ENCODE measurements at places on chromosomes 12 and 14.

GRCh38 chr12:253116-253831, 9.4 kb downstream of the SLC6A13 start:
- DNase-seq = no peak

GRCh38 chr14:100106250-100107112, 41.3 kb downstream of the EVL start:
- no peak for DNase-seq

DNA sequence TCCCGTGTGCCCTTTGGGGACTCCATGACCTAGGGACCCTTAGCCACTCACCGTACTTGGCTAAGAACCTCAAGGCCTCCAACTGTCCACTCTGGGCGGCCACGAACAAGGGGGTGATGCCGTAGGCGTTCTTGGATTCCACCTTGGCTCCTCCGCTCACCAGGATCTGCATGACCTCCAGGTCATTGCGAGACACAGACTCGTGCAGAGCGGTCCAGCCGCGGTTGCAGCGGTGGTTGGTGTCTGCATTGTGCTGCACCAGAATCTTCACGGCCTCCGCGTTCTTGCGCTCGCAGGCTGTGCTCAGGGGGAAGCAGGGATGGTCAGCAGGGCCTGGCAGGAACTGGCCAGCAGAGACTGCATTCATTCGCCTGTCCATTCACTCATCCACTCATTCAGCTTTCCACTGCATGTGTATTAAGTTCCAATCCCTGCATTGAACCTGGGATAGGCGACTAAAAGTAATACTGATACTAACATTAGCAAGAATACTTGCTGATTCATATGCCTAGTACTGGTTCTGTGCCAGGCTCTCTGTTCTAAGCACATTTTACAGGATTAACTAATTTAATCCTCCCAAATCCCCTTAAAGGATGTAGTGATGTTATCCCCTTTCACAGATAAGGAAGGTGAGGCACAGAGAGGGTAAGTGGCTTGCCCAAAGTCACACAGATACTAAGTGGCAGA, 23.9 kb downstream of the FAM181A start:
- no peak for DNase-seq

GRCh38 chr12:129570796-129571400, 332.9 kb downstream of the TMEM132D start:
- DNase-seq = no peak

DNA sequence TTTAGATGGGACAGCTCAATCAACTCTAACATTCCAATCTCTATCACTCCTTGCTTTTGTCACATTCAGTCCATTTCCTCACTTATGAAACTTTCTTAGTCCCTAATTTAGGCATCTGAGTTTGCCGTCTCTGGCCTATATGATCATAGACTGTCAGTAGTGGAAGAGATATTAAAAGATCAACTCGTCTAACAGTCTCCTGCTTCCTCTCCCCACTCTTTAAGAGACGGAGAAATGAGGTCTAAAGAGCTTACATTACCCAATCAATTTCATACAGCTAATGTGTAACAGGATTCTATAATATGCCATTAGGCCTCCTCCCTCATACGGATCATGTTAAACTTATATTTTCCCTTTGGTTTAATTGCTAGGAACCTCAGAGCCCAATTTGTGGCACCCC, 6.5 kb upstream of the ATP23 start:
- DNase-seq = no peak

All from stimulated activated CD4-positive, alpha-beta T cell treated with anti-CD3 and anti-CD28 coated beads, Interleukin-12 subunit alpha, Interleukin-12 subunit beta, amount 100 ng/mL, for 4 hours (primary cell).